ENCODE measurements at places on chromosomes 5 and 9.

GRCh38 chr5:114830114-114830513 lies 339.6 kb downstream of the TRIM36 start:
- DNase-seq, result no peak

GRCh38 chr9:72220589-72220988 lies 71.3 kb downstream of the GDA start:
- DNase-seq, result no peak

DNA sequence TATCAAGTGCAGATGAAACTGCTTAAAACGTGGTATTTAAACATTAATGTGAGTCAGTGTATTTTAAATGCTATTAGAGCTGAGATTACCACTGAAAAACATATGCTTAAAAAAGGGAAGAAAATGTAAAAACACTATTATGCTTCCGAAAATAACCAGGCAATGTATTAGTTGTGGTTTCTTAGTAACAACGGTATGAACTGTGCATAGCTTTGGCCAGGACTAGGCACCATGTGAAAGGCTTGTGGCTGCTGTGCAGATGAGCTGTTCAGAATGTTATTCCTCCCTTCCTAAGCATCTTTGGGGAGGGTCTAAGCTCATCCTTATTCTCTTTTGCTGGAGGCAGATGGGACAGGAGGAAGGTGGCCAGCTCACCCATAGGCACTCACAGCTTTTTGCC lies 84.9 kb downstream of the NTRK2 start:
- no peak for DNase-seq

DNA sequence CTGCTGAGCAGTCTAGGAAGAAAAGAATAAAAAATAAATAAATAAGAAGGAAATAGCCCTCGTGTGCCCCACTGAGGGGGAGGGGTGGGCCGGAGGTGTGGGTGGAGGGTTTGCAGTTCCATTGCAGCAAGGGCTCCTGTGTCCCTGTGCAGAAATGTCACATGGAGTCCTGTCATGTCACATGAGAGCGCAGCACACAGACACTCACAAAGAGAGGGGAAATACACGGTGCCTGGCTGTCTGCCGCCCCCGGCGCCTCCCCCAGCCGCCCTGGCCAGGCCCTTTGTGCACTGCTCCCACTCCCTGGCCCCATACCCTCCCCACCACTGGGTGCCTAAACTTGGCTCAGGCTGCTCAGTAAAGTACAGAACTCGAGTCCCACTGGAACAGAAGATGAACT lies 55.6 kb upstream of the SPTLC1 start:
- no peak for DNase-seq

DNA sequence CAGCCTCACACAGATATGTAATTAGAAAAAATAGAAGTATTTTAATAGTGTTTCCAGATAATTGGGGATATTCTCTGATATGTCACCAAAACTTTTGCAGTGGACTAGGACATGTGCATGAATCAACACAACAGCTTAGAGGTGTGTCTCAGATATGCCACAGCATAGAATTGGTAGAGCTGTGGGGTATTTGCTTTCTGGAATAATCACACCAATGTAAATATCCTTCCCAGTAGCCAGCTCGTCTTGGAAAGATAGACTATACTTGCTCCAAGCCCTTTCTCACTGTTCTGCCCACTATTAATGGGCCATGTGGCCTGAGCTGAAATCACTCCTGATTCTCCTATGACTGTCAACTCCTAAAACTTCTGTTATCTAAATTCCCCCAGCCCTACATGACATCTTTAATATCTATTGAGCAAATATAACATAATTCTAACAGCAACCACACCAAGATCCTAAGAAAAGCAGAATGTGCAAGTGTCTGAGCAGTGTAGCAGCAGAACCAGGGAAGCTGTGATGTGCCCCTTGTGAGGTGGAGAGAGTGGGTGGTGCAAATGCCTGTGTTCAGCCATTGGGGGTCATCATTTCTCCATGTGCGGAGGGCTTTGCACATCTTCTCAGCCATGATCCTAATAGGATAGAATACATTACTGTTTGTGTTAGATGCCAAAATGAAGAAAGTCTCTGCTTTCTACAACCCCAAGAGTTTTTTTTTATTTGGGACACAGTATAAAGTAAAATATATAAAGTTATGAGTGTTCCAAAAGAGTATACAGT lies 65.0 kb downstream of the MELK start:
- DNase-seq, result no peak

DNA sequence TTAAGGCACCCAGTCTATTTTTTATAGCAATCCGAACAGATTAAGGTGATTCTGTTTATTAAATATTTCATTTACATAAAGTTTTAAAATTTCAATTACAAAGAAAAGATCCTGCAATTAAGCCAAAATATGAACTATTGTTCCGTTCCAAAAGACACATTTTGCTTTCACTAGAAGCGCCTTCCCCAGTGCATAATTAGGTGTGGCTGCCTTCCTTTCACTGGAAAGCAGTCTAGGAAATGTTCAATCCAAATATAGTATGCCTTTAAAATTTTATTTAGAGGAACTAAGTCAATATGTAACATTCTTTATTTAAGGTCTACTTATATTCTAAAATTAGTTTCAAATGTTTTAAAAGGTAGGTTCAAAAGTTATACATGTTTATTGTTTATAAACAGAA lies 7.6 kb downstream of the CTNNAL1 start:
- no peak for DNase-seq

- no peak for DNase-seq
These were observed 90.9 kb downstream of the THBS4 start for GRCh38 chr5:80125962-80126480.

GRCh38 chr9:37995348-37995737 lies 73.7 kb downstream of the SHB start:
- no peak for DNase-seq

- no peak for DNase-seq
These were observed 381.3 kb upstream of the SLC24A2 start for GRCh38 chr9:20170122-20170521.

DNA sequence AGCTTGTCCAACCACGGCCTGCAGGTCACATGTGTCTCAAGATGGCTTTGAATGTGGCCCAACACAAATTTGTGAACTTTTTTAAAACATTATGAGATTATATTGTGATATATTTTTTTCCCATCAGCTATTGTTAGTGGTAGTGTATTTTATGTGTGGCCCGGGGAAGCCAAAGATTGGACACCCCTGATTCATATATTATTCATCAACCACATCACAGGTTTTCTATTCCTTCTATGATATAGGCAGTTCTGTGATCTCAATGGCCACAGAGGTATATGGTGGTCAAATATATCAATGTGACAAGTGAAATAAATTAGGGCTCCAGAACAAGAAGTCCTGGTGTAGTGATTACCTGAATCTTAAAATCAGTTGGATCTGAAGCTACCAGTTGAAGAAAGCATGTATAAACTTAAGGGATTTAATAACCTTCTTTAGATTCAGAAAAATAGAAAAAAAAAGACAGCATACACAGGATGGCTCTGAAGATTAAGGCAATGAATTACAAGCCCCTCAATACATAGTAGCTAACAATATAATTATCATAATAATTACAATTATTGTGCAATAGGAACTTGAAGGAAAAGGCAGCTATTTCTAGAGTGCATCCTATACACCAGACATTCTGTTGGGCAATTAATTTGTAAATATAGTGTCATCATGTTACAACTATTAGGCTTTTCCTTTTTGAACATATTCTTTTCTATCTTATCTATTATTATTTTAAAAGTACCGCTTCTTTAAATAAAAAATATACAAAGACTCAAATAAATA lies 530.4 kb upstream of the PTPRD start:
- no peak for DNase-seq

DNA sequence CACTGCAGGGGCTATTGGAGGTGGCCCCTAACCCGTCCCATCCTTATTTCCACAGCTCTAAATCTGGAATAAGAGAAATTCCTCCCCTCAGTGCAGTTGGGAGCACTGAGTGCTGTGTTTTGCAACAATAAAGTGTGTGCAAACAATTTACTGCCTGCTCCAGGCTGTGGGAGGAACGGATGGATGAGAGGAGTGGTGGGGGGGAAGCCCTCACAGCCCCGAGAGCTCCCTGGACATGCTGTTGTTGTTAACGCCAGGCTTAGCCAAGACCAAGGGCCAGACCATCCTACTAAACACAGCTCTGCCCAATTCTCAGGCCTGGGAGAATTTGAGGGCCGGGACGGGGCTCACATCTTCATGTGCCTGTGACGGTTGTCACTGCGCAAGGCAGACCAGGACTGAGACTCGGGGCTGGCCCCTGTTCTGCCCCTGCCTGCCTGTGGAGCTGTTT lies 200.2 kb downstream of the DAB2IP start:
- DNase-seq, result no peak

DNA sequence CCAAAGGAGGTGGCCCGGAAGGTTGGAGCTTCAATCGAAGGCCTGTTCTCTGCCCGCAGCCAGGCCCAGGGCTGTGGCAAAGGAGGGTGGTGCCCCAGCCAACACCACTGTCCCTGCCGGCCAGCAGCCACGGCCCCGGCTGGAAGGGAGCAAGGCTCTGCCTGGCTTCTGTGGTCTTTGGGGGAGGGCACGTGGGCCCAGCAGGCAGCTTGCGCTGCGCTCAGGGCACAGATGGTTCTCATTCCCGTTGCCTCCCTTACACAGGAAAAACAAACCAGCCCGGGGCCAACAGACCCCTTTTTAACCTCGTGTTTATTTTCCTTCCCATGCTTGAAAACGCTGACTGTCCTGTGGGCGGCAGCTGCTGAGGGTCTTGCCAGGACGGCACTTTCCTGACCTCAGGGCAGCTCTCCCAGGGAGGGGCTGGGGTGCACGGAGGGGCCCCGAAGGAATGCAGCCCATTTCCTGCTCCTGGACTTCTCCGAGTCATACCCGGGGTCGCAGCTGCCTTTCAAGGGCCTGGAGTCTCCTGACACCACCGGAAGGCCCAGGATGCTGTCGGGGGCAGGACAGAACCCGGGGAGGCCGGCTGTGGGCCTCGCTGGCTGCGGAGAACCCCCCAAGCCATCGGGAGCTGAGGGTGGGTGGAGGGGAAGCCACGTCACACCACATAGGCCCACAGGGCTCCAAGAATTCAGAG lies 1.1 kb upstream of the GPSM1 start:
- no peak for DNase-seq

- no peak for DNase-seq
These were observed 115.7 kb downstream of the TRIO start for GRCh38 chr5:14258840-14259239.

DNA sequence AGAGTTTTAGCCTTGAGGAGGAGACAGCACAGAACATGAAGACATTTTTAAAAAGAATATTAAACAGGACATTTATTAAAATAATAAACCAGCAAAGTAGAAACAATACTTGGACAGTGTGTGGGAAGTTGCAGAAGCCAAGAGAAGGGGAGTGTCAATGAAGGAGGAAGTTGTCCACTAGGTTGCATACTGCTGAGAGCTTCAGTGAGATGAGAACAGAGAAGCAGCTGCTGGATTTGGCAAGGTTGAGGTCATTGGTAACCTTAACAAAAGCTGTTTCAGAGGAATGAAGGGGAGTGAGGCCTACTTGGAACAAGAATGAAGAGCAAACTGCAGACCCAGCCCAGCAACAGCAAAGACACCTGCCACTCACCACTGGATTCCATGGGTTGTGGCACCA lies 11.4 kb downstream of the BHMT start:
- no peak for DNase-seq

GRCh38 chr5:115243412-115243811 lies 19.3 kb downstream of the PGGT1B start:
- no peak for DNase-seq

DNA sequence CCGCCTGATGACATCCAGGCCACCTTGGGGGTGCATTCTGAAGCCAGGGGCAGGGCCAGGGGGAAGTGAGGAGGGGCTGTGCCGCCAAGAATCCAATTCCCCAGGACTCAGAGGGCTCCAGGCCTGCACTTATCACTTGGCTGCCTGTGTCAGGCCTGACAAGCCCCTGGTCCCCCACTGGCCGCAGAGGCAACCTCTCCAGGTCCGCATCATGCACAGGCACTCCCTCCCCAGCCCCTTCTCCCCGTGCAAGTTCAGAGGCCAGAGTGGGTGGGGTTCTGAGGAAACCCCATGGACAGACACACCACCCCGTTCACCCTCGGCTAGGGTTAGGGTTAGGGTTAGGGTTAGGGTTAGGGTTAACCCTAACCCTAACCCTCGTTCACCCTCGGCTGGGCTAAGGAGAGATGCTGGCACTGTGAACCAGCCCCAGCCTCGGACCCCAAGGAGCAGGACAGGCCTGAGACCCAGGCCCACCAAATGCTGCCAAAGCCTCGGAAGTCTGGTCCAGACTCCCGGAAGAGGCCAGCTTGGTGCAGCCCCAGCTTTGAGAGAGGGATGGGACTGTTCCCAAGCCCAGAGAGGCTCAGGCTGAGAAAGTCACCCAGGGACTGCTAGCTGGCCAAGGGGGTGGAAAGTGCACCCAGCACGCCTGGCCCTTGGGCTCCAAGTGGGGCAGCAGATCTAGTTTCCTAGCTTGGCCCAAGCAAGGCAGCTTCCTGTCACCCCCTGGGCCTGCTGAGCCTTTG lies 4.9 kb downstream of the LCN2 start:
- no peak for DNase-seq

GRCh38 chr9:109179801-109180523 lies 12.9 kb upstream of the FRRS1L start:
- DNase-seq, result no peak

GRCh38 chr9:120985819-120986222 lies 59.2 kb upstream of the TRAF1 start:
- DNase-seq, result peak; percentile 32

DNA sequence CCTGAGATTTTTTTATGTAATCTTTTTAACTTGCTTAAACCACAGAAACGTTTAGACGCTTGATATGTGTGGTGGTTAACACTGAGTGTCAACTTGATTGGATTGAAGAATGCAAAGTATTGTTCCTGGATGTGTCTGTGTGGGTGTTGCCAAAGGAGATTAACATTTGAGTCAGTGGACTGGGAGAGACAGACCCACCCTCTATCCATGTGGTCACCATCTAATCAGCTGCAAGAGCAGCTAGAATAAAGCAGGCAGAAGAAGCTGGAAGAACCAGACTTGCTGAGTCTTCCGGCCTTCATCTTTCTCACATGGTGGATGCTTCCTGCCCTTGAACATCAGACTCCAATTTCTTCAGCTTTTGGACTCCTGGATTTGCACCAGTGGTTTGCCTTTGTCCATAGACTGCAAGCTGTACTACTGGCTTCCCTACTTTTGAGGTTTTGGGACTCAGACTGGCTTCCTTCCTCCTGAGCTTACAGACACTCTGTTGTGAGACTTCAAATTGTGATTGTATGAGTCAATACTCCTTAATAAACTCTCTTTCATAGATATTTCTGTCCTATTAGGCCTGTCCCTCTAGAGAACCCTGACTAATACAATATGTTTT lies 816.0 kb upstream of the CDH9 start:
- no peak for DNase-seq

DNA sequence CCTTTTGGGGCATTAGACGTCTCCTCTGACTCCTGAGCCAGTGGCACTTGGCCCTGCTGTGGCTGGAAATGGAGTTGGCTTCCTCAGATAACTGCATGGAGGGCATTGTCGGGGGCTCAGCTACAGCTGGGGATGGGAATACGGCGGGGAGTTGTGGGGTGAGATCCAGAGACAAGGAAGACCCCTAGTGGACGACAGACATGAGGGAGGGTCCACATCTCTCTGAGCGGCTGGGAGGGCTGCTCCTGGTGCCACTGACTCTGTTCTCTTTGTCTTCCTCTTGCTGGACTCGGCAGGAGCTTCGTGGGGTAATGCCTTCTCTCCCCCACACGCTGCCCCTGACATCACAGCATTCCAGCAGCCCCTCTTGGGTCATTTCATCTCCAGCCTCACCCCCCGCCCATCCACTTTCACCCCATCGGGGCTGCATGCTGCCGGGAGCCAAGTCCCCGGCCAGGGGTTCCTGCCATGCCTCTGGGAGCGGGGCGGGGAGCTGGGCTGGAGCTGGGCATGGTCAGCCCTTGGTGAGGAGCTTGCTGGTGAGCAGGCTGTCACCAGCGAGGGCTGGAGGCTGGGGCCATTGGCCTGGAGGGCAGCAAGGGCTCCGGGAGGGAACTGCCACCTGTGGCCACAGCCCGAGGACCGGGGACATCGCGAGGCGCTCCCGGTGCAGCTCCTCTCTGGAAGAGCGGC lies 172.3 kb downstream of the CACNA1B start:
- no peak for DNase-seq

Data from NCI-H1105 (cell line).